ENCODE measurements at places on chromosomes 2 and 18.

- no peak for DNase-seq
These were observed 65.8 kb upstream of the EML6 start for GRCh38 chr2:54657664-54658083.

DNA sequence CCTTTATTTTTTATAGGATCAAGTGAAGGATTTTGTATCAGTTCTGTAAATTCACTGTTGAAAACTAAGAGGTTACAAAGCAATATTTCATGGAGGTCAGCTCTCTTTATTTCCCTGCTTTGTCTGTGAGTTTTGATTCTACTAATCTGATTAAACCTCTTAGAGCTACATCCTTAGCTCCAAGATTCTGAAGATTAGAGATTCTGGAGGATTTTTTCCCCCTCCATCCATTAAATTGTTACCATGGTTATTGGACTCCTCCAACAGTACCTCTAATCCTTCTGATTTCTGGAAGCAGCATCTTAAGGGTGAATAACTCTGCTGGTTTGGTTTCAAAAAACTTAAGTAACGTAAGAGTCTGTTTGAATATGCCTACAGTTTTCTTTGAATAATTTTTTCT, 110.0 kb downstream of the TANC1 start:
- DNase-seq: no peak

DNA sequence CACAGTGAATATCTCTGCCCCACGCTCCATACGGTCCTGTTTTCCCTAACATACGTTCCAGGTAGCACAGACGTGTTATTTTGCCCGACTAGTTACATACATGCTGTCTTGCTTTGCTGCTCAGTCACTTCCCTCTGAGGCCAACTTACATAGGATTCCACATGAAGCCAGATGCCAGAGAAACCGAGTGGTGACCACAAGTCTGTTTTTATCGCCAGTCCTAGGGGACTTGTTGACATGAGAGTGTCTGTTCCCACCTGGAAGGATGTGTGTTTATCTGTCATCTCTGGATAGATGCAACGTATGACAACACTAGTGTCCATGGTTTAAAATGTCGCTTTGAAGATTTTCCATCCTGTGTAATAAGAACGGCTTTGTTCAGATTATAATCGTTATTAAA, 32.6 kb downstream of the PMAIP1 start:
- DNase-seq: no peak

DNA sequence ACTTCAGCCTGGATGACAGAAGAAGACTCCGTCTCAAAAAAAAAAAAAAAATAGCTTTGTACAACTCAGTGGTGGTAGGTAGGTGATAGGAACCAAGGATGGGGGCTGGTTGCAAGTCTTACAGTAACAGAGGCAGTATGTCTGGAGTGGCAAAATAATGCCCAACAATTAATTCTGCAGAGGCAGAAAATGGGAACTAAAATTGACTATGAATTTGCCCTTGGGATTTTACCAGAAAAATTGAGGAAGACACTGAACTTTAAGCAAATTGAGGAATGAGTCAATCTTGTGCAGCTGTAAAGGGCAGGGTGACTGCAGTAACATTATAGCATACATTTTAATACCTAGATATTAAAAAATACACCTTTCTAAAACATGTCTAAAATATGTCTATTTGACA, 292.1 kb upstream of the FBXO11 start:
- no peak for DNase-seq

DNA sequence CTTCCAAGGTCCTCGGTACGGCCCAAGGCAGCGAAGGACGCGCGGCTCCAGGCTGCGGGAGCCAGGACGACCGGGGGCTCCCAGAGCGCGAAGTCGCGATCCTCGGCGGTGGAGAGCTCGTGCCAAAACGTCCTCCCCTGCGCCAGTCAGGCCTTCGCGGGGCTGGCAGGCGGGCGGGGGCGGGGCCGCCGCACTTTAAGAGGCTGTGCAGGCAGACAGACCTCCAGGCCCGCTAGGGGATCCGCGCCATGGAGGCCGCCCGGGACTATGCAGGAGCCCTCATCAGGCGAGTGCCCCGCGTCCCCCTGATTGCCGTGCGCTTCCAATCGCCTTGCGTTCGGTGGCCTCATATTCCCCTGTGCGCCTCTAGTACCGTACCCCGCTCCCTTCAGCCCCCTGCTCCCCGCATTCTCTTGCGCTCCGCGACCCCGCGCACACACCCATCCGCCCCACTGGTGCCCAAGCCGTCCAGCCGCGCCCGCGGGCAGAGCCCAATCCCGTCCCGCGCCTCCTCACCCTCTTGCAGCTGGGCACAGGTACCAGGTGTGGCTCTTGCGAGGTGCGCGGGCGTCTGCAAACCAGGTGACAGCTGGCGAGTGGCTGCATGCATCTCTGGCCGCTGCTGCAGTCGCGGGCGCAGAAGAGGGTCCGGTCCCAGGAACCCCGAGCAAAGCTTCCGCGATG, at the start of gene CIDEA:
TSS of gene CIDEA (plus strand) at position 226 of the 684 bp plus-strand sequence. CDS start at position 249, 23 bp downstream.
- DNase-seq: no peak

GRCh38 chr2:31922542-31923408, 88.0 kb downstream of the MEMO1 start:
- no peak for DNase-seq

DNA sequence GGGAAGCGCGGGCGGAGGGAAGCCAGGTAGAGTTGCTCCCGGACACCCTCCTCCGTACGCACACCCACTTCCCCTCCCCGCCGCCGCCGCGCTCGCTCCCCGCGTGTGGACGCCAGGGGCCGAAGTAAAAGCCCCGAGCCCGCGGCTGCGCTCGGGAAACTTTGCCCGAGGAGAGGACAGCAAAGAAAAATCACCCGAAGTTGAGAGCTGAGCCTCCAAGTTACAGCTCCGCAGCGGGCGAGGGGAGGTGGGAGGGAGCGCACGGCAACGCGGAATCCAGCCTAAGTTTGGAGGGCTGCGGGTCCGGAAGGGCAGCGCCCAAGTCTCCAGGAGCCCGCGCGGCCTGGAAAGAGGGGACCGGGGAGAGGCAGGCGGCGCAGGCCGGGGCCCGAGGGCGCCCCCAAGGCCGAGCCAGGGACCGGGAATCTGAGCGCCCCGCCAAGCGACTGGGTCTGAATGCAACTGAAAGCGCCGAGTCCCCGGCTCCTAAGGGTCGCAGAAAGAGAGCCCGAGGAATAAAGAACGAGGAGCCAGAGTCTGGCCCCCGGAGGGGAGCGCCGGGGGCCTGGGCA, 706 bp upstream of the BCL11A start:
- no peak for DNase-seq

DNA sequence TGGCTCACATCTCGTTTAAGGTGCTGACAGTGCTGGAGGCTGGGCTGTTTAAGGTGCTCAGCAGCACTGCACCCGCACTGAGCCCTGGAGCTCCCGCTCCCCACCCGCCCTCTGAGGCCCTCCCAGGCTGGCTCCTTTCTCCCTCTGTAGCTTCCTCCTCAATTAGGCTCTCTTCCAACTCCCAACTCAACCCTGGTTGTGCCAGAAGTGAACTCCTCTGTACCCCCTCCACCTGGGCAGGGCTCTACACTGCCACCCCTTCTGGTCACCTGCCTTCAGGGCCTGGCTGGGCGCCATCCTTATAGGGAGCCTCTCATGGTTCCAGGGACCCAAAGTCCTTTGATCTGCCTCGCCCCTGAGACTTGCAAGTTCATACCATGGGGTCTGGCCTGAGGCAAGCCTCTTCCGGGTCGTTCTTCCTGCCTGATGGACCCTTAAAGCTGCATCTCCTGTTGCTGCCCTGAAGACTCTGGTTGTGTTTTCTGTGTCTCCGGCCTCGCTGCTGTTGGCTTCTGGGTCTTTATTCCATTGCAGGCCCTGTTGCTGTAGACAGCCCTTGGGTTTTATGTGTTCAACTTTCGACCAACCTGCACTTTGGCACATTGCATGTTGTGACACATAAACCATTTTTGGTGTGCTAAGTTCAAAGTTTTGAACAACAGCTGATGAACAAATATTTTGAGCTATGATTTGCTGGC, 199.6 kb downstream of the LDLRAD4 start:
- no peak for DNase-seq

DNA sequence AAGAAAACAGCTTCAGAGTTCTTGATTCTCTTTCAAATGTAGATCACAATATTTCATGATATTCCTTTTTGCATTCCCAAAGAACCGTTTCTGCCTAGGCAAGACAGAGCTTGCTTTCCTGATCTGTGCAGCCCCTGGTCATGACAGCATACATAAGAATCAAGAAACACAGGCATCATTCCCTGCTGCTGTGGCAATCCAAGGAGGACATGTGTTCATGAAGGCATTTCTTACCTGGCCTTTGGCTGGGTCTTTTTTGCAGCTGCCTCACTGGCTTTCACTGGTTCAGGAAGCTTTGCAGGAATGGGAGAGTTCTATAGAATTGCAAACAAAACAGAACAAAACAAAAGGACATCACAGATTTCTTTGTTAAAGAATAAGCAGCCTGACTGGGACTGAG, 87.6 kb upstream of the NFU1 start:
- no peak for DNase-seq

Data from NCI-H2227 treated with DMSO at 0.1 percent for 48 hours (cell line).